ENCODE measurements at places on chromosomes 2 and 18.

- no peak for DNase-seq
These were observed 80.1 kb upstream of the ASAP2 start for GRCh38 chr2:9126540-9126939.

DNA sequence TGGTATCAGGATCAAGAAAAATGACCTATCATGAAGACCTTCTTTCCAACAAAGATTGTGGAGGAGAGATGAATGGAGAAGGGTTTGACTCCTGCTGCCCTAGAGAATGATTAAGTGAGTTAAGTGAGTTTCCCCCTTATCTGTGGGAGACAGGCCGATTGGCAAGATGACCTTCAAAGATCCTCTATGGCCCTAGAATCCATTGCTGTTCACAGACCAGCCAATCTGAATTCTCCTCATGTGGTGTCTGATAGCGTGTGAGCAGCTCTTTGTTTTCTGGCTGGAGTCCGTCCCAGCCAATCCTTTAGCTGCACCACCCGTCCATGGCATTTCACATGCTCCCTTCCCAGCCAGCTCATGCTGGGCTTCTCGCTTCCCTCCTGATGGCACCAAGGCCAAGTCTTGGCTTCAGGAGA lies 79.4 kb downstream of the MARCHF4 start:
- no peak for DNase-seq

DNA sequence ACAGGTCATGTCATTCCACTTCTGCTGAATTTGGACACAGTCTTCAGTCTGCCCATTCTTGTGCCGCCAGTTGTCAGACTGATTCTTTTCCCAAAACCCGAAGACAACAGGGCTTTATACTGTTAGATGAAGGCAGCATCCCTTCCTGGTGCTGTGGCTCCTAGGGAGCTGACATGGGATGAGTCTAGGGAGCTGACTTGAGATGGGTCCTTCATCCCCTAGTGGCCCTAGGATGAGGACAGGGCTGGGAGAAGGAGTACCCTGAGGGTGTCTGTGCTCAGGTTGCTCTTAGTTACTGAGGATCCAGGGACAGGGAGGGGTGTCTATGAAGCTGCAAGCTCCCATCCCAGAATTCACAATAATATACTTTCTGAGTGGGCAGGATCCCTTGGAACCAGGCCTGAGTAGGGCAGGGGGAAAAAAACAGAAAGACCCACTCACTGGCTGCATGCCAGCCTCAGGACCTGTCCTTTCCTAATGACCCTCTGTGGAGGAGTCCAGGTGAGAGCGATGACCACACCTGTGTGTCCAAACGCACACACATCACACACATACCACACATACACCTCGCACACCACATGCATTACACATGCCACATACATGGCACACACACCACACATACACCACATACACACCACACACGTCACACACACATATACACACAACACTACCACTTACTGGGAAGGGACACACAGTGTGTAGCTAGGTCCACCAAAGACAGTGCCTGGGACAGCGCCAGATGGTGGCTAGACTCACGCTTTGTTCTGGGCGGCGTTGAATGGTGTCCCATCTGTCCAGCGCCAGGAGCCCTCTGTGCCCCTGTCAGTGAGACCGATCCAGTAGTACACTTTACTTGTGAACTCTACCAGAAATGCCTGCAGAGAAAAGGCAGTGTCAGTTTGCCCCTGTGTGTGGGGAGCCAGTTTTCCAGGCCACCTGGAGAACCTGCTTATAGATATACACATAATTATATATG lies 11.1 kb downstream of the CLEC4F start:
- no peak for DNase-seq

DNA sequence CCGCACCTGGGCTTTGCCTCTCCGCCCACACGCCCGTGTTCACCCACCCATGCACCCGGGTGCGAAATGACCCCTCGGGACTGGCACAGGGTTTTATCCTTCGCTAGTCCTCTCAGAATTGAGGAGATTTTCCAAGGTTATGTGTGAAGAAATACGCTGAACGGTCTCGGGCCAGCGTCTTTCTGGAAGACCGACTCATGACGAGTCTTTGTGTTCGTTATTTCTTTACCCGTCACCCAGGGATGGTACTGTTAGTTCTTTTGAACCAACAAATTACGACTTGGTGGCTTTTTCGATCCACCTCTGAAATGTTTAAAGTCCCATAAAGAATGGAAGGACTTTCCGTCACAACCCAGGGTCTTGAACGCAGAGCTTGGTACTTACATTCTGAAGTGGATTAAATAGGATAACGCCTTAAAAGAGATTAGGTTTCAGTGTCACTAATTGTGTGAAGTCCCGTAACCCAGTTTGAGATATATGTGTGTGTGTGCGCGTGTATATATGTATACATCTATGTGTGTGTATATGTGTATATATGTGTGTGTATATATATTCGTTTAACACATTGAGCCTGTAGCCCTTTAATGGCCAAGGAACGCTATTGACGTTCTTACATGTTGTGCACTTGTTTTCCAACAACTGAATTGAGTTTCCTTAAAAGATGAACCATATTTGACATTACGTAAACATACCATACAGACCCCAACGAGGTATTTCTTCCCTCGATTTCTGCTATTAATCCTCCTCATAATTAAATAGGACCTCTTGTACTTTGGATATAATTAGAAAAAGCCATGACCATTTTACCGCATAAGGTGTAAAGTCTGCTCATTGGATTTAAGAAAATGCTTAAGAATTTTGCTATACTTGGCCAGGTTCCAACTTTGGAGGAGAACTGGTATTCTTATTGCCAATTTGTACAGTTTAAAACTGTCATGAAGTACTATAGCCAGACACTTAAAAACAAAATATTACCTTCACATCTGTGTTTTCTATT lies 889 bp downstream of the ZC3H15 start:
- peak; percentile 15 for DNase-seq

GRCh38 chr18:24157855-24158254 lies 19.0 kb downstream of the CABYR start:
- no peak for DNase-seq

- no peak for DNase-seq
These were observed 114.9 kb downstream of the NCK2 start for GRCh38 chr2:105859694-105859951.

- no peak for DNase-seq
These were observed 11.2 kb upstream of the DAPL1 start for GRCh38 chr2:158783923-158784322.

- peak; percentile 44 for DNase-seq
These were observed 61.6 kb upstream of the PARD3B start for GRCh38 chr2:204483608-204484081.

DNA sequence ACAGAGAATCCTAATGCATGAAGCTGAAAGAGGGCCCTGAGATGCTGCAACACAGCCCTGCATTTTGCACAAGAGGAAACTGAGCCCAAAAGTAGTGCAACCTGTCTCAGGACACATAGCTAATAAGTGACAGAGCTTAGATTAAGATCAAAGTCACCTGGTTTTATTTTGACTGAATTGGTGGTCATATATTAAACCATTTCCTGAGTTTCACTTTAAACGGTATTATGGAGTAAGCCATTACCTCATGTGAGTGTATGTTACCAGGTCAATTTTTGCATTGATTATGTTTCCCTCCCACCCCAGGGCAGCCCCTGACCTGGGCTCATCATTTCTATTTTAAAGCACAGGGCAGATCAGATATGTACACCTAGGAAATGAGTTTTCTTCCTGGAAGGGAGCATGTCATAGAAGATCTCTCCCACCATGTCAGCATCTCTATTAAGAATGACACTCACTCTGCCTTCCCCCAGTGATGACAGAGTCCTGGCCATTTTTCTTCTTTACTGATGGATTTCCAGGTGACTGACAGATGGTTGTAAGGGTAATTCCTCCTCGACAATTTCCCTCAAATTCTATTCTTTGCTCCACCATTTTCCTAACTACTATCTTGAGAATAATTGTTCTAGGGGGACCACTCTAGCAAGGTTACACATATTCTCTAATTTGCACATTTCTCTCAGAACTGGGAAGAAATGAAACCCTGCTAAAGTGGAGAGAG lies 441.3 kb upstream of the SLC14A2 start:
- peak; percentile 52 for DNase-seq

DNA sequence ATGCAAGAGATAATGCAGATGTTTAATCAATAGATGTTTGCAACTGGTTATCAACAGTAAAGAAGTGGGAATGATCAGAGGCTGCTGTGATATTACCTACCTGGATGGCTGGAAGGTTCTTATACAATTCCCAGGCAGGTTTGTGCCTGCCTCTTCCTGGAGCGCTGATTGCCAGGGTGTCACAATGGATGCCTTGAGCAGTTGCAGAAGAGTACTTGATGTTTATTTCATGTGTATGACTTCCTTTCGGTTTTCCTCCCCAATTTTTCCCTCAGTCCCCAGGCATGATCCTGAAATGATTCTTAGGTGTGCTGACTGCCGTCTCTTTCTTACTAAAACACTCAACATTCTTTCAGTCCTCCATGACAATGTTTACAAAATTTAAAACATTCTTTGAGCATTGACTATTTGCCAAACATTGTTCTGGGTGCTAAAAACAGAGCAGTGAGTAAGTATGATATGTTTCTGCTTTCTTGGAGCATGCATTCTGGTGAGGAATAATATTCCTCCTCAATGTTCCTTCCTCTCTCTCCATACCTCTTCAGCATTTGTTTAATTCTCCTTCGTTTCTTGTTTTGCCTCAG lies 416.6 kb upstream of the TRIB2 start:
- DNase-seq, result no peak

- DNase-seq, result peak; percentile 95
These were observed 621.3 kb downstream of the XIRP2 start for GRCh38 chr2:167509586-167509985.

DNA sequence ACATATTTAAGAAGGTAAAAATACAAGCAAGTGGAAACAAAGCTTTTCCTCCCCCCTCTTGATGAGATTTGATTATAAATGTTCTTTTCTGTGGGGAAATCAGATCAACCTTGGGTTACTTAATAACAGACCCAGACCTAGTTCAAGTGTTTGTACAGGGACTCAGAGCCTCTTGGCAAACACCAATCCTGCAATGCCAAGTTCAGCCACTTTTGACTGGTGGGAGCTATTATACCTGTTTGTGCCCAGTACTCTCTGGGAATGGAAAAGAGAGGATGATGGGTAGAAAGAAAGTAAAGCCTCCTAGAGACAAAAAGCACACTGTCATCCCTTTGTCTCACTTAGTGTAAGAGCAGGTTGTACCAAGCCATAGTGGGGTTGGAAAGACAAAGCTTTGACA lies 63.8 kb upstream of the EPHA4 start:
- peak; percentile 63 for DNase-seq

DNA sequence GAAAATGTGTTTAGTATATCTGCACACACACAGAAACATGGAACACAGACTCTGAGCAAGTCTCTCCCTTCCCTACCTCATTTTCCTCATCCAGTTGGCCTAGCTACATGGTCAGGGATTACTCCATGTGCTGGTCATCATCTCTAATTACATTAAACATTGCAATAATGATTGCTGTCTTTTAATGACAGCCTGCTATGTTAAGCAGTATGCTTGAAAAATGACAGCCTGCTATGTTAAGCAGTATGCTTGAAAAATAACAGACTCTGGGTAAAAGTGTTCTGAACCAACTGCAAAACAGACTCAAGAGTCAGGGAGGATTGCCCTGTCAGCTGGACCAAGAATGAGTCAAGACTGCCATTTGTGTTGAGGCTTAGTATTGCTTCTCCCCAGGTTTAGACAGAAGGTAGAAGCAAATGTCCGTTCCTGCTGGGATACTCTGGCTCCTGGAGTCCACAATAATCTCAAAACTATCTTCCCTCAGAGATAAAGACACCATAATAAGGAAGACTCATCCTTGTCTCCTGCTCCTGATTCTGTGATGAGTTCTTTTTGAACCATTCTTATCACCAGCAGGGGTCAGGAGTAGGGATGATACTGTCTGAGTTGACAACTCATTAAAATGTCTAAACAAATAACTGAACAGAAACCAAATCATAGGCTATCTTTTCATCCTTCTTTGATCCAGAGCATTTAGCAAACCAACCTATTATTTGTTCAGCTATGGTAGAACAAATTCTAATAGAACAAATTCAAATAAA lies 57.7 kb downstream of the CCDC93 start:
- DNase-seq, result no peak

- no peak for DNase-seq
These were observed 349.9 kb downstream of the CTNNA2 start for GRCh38 chr2:79862756-79863155.

- peak; percentile 64 for DNase-seq
These were observed 45.6 kb downstream of the INSIG2 start for GRCh38 chr2:118133916-118134315.

GRCh38 chr18:56702946-56703345 lies 51.8 kb downstream of the WDR7 start:
- peak; percentile 48 for DNase-seq

DNA sequence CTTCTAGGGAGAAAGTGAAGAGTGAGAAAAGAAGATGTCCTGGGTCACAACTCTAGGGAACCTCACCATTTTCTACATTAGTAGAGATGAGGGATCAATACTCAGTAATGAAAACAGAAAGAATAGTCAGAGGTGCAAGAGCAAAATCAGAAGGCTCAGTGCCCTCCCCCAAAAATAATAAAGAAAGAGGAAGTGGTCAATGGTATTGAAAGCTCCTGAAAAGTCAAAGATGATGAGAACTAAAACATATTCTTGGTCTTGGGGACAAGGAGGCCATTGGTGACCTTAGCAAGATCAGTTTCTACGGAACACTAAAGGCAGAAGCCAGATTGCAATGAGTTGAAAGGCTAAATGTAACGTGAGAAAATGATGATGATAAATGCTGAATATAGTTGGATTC lies 24.5 kb upstream of the MYO1B start:
- DNase-seq, result no peak

Data from kidney tubule cell (primary cell).